ENCODE measurements at places on chromosomes 1 and 21.

- DNase-seq, result no peak
Measured at GRCh38 chr1:10216090-10216749, 5.8 kb downstream of the KIF1B start.

GRCh38 chr1:79052829-79053449 is 46.4 kb upstream of the ADGRL4 start:
- DNase-seq, result no peak

DNA sequence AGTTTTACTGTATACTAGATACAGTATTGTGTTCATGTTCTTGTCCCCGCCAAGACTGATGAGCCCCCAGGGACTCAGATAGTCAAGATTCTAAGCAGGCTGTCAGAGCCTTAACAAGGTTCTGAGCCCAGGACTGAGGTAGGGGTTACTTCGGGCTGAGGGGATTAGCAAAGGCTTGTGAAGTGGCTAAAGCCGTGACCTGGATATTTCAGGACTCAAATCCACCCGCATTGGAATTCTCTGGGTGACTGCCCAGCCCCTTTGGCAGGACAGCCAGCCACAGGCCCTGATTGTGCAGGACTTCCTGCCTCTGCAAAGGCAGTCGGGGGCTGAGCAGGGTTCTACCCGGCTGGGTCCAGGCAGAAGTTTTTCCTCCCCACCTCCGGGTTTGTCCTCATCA is at the start of gene PLA2G5:
TSS of gene PLA2G5 (plus strand) at position 321 of the 400 bp plus-strand sequence. CDS start 14,637 bp downstream, outside the sequence.
- DNase-seq, result no peak

GRCh38 chr1:189682591-189682990 is 795.1 kb downstream of the BRINP3 start:
- DNase-seq, result no peak

DNA sequence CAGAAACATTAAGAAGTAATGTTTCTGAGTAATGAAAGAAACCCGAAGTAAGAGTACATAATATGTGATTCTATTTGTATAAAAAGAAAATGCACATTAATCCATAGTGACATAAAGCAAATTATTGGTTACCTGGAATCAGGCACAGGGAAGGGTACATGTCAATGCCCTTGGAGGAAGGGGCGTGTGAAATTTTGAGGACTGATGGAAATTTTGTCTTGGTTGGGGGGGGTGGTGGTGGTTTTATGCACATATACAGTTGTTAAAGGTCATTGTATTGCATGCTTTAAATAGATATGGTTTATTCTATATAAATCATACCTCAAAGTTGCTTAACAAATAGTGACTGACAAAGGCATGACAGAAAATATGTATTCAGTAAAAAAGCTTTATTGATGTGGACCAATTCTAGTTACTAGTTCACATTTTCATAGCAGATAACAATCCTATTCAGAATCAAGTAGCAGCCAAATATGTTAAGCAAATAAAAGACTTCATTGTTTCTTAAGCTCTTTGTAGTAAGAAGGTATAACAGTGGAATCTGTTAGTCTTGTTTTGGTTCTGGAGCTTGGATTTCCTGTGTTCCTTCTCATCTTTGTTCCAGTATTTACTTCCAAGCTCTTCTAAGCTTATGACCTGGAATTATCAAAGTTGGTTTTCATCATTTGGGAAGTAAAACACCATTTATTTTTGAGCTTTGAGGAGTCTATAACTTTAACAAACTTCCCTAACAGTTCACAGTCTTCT is 15.1 kb downstream of the BACH1 start:
- no peak for DNase-seq

DNA sequence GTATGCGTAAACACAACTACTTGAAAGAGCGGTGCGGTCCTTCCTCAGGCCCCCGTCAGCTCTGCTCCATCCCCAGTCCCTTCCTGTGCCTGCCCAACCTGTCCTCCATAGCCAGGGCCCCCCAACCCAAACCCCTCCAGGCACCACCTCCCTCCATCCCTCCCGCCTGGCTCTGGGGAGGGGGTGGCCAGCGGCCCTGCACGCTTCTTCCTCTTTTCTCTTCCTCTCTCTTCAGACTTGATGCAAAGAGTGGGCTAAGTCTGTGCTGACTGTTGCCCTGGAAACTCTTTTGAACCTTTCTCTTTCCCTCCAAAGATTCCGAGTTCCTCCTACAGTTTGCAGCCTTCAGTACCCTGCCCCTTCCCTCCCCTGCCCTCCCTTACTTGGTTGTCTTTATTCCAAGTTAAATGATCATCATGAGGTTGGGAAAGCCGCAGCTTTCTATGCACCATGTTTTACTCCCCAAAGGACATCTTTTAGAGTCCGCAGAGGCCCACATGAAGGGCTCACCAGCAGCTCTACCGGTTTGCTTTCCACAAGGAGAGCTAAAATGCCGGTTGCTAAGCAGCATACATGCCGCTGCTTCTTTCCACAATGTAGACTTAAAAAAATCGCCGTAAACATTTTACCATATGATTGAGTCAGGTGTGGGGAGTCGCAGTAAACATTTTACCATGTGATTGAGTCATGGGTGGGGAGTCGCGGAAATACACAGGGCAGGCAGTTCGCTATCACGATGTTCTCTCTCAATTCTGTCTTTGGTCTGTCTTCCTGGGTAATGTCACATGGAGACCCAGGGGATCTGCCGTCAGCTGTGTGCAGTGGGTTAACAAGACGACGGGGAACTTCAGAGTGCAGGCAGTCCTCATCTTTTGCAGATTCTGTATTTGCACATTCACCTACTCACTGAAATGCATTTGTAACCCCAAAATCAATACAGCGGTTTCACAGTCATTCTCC is 525.3 kb downstream of the KIF26B start:
- DNase-seq, result no peak

DNA sequence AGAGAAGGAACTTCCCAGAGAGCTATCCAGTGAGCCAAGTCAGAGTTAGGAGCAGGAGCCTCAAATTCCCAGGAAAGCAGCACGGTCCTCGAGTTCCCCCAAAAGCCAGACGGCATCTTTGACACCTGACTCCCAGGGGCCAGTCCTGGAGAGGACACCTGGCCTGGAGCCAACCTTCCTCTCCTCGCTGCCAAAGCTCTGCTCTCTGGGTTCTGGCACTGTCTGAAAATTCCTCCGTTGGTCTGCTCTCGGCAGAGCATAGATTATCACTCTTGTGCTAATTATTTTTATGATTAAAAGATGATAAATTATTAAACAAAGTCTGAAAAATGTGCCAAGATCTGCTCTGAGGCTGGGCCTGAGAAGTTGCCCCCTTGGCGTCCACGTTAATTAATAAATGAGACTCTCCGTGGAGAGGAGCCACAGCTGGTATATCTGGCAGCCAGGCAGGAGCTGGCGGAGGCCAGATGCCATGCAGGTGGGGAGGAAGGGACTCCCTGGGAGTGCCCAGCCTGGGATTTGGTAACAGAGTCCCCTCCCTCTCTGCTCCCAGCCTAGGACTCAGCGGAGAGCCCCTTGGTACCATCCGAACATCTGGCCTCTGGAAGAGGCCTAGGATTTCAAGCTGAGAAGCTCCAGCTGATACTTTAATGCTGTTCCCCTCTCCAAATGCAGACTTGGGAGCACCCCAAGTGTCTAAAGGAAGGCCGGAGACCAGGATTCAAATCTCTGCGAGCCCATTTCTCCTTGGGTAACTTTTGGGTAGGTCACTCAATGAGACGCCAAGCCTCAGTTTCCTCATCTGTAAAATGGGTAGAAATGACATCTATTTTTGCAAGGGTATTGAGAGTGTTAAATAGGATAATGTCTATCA is 163.7 kb upstream of the POU3F1 start:
- no peak for DNase-seq

DNA sequence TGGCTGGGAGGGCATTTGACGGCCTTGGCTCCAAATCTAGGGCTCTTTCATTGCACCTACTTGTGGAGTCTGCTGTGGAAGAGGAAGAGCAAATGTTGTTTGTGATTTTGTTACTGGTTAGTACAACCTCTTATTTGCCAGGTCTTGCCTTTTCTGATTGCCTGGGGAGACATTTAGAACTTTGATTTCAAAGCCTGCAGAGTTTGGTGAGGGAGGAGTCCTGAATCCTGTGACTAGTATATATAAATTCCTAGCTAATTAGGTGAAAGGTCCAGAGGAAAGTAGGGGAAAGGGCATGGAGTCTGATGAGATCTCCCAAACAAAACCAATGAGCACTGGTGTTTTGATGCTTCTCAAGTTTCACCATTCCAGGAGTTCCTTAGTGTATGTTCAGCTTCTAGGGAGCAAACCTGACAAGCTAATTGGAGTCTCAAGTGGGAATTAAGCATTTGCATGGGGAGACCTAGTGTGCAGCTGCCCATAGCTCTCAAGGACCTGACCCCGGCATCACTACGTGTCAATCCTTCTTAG is 5.1 kb upstream of the HMGCS2 start:
- DNase-seq, result no peak

GRCh38 chr1:74083128-74083527 is 114.8 kb downstream of the LRRIQ3 start:
- no peak for DNase-seq

DNA sequence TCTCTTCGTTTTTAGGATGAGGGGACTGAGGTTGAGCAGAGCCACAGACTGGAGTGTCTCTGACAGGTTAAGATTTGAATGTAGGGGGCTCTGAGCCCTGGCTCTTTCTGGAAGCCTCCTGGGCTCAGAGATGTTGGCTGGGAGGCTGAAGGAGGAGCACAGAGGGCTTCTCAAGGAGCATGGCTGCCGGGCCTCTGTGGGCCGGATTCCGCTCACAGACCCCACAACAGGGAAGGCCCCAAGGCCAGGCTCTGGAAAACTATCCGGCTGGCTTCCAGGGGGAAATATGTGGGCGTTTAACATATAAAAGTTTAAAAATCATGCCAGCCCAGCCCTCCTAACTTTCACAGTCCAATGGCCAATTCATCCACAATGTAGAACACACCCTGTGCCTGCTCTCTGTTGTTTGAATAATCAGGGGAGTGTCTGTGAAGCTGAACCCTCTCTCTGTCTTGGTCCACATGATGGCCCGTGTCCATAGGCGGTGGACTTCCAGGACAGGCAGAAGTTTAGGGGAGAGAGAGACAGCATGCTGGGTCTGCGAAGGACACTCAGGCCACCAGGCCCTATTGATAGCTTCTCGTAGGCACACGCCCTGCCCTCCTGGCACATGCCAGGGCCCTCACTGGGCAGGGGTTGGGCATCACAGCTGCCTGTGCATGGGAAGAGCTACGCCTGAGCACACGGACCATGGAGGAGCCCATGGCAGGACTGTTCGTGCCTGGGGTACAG is 10.8 kb downstream of the OBSCN start:
- DNase-seq, result no peak

DNA sequence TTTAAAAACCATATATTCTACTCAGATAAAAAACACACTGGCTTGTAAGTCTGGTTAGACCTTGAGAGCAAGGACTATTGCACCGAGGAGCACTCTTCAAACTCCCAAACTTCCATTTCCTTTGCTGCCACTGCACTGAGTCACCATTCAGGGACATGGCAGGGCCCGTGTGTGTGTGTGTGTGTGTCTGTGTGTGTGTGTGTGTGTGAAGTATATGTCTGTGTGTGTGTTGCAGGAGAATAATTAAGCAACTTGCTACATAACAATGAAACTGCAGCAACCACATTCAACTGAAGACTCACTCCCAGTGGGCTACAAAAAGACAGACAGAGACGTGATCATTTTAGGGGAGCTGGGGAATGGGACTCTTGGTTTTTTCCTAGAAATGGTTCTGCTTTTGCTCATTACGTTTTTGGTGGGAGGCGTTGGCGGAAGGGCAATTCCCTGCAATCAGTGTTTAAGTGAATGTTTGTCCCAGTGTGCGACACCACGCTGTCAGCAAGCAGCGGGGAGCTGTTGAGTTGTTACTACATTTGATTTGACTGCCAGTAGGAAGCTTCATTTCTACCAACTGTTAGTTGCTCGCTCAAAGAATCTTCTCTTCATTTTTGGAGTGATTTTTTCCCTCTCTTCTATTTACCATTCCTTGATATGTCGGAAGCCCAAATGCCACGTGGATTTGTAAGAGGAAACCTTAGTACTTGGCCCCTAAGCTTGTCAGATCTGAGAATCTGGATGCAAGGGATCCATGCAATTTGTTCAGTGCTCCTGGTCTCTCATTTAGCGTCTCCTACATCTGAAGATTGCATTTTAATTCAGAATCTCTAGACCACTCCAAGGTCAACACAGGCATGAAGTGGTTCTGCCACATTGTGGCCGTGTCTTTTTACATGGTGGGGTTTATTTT is 36.1 kb downstream of the ESRRG start:
- DNase-seq, result no peak

DNA sequence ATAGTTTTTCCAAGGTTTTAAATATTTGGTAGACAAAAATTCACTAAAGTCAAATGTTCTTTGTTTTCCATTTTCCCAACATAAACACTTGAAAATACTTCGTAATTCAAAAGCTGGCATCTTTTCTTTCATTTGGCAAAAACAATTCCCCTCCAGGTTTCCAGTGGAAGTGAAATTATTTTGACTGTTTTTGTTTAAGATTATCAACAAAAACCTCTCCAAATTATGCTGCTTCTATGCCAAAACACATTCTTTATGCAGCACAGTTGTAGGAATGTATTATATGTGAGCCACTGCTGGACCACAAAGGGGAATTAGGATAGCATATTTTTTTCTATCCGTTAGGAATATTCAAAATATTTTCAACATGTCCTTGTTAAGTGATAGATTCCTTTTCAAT is 44.1 kb downstream of the SLC5A9 start:
- DNase-seq, result no peak

DNA sequence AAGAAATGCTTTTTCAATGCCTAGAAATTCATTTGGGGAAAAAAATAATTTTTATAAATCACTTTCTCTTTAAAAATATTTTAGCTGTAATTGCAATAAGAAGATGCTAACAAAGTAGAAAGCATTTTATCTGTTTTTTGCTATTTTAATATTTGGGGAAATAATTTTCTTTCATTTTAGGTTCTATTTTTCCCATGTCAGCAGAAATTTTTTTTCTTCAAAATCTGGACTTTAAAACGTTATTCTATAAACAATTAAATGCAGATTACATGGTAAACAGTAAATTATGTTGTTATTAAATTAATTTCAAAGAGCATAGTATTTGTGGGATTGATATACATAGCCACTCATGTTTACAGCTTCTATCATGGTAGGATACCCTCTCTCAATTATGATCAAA is 27.7 kb upstream of the RRP15 start:
- DNase-seq, result no peak

DNA sequence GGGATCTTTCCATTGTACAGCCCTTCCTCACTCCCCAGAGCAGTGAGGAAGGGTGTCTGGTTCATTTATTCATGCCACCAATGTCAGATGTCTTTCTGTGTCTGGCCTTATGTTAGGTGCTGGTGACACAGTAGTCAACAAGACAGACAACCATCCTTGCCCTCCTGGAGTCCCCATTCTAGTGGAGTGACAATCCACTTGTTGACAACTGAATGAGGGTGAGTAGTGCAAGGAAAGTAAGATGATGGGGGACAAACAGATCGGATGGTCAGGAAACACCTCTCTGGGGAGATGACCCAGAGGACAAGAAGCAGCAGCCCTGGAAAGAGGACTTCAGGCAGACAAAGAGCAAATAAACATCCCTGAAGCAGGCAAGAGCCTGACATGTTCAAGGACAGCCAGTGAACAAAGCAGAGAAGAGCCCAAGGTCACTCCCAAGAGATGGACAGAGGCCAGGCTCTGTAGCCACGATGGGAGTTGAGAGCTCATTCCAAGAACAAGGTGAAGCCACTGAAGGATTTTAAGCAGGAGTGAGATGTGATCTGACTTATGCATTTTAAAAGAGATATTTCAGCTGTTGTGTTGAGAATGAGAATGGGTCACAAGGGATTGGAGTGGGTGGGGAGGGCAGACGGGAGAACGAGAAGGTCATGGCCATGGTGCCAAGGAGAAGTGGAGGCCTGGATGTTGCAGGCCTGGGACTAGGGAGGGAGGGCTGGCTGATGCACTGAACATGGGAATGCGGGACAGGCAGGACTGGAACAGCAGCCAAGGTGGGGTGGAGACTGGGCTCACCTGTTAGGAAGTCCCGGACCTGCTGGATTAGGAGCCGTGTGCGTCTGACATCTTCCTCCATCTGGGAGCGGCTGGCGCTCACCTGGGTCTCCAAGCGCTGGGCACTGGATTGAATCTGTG is 30.2 kb downstream of the LAMB3 start:
- DNase-seq, result no peak

Measured in activated gamma-delta T cell treated with anti-CD3 and anti-CD28 coated beads, Interleukin-2, amount 50 U/mL, for 16 hours (primary cell).